Endodermal cell (in vitro differentiated cells): ENCODE measurements at places on chromosomes 4 and X. TPM values are rescaled to one million over a fixed set of nuclear protein-coding genes. Genes with fewer than 3 reads are reported as not detected.

- H3K36me3 ChIP-seq: no peaks in the 10 kb centered on the region
- H3K4me1 ChIP-seq: no peaks in the 10 kb centered on the region
- H3K27ac ChIP-seq: peak overlapping the region; percentile 71
- H3K4me3 ChIP-seq: peak overlapping the region; percentile 2
- peak; percentile 73 for DNase-seq
Measured at GRCh38 chrX:2549876-2550275, 49.1 kb upstream of the DHRSX start.

DNA sequence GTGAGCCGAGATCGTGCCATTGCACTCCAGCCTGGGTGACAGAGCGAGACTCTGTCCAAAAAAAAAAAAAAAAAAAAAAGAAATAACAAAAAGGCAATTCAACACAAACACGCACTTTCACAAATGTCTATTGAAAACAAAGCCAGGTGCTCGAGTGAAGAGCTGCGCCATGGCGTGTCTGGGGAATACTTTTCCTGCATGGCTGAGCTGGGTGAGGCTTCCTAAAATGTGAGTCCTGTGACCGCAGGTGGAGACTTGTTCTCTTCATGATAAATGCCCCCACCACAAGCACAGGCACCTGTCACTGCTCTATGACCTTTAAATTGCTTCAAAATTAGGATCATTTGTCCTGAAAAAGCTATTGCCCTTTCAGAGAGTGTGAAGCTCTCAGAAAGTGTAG, 4.0 kb upstream of the ABLIM2 start:
- no peaks in the 10 kb centered on the region for H3K4me1 ChIP-seq
- no peak overlapping the region for H3K27ac ChIP-seq
- no peak for DNase-seq
- peaks cover 36% of the 10 kb centered on the region for H3K27me3 ChIP-seq
- H3K36me3 ChIP-seq: no peaks in the 10 kb centered on the region

The LONRF3 gene
- total RNA-seq: 0.75 to 3.8 TPM (median 3.1 TPM) in 3 replicates

The ZFP92 gene
- 0.31 and 0.43 TPM in 2 replicates for total RNA-seq

The SHROOM3 gene
- total RNA-seq: 21.8 TPM in 2 replicates

DNA sequence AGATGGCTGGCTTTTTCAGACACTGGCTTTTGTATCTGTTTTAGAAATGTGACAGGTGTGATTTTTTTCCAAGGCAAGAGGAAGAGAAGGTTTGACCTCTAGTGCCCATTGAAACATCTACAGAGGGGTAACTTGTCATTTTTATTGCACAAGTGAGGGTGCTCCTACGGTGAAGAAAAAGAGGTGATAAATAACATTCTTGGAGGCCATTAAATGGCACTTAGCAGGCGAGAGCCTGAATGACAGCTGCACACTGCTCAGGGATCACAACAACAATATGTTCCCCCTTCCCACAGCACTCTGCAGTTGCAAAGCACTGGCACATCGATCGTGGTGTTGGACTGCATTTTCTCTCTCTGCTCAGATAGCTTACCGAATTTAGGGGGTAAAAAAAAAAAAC, 22.9 kb downstream of the FAM184B start:
- DNase-seq: no peak
- no peaks in the 10 kb centered on the region for H3K36me3 ChIP-seq
- no peaks in the 10 kb centered on the region for H3K4me1 ChIP-seq
- no peak overlapping the region for H3K27ac ChIP-seq
- H3K27me3 ChIP-seq: no peaks in the 10 kb centered on the region

The RXFP1 gene
- not detected in 2 replicates for total RNA-seq

The CWH43 gene
- not detected in 3 replicates for total RNA-seq

DNA sequence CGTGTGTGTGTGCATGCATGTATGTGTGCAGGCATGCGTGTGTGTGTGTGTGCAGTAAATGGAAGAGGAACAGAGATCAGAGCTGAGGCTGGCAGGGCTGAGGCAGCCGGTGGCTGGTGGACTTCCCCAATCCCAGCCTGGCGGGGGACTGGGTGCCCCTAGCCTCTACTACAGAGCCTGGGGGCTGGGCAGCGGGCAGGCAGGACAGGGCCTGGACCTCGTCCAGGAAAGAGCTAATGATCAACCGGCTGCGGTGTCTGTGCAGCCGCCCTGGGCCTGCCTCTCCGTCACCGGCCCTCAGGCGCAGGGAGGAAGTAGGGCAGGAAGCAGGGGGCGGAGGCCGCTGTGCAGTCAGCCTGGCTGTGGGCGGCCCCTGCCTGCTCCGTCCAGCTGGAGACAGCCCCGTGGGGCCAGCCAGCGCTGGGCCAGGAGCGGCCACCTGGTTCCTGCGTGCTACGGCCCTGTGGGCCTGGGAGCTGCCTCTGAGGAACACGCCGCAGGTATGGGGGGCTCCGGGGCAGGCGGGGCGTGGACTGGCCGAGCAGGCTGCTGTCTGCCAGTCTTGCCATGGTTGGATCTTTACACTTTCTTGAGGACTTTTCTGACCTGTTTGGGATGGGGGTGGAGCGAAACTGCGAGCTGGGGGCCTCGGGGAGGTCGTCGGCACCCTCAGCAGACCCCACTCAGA, at the start of gene SH3TC1:
TSS of gene SH3TC1 (plus strand) at position 385 of the 688 bp plus-strand sequence. CDS start 5,905 bp downstream, outside the sequence.
- H3K36me3 ChIP-seq: no peaks in the 10 kb centered on the region
- no peak for DNase-seq
- H3K4me3 ChIP-seq: no peak within 1 kb of the TSS
- no peak within 1 kb of the TSS for H3K27ac ChIP-seq

The TCEAL2 gene
- 3.5 and 4.5 TPM in 2 replicates for total RNA-seq

DNA sequence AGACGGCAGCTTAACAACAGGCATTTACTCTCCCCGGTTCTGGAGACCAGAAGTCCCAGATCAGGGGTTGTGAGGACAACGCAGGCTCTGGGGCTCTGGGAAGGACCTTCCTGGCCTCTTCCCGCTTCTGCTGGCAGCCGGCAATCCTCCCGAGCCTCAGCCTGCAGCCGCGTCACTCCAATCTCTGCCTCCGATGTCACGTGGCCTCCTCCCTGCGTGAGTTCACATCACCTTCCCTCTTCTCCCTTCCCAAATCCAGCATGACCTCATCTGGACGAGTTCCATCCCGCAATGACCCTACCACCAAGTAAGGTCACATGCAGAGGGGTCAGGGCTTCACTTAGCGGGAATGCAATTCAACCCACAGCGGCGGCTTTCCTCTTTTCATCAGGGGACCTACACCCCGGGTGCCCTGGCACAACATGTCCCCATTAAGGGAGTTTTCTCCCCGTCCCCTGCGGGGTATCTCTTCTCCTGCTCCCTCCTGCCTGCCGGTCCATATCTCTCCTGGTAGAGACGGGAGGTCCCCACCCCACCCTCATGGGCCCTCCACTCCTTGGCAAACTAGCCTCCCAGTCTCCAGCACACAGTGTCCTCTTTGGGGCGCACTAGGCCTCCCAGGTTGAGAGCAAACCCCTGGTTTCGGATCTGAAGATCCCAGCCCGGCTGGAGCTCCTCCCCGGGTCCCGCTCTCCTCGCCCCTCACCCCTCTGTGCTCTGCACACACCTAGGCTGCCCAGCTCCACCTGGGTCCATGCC, 25.5 kb downstream of the ABLIM2 start:
- DNase-seq: no peak
- H3K36me3 ChIP-seq: no peaks in the 10 kb centered on the region
- no peaks in the 10 kb centered on the region for H3K27me3 ChIP-seq
- H3K27ac ChIP-seq: no peak overlapping the region
- H3K4me3 ChIP-seq: no peak overlapping the region

- H3K4me3 ChIP-seq: no peak overlapping the region
- H3K36me3 ChIP-seq: no peaks in the 10 kb centered on the region
- H3K4me1 ChIP-seq: peaks cover 4% of the 10 kb centered on the region
- H3K27ac ChIP-seq: no peak overlapping the region
- no peak for DNase-seq
Measured at GRCh38 chr4:30828264-30828926, 108.2 kb downstream of the PCDH7 start.

GRCh38 chr4:96784336-96784735, 944.4 kb downstream of the PDHA2 start:
- H3K27ac ChIP-seq: no peak overlapping the region
- H3K4me3 ChIP-seq: no peak overlapping the region
- H3K36me3 ChIP-seq: no peaks in the 10 kb centered on the region
- H3K4me1 ChIP-seq: no peaks in the 10 kb centered on the region
- H3K27me3 ChIP-seq: no peaks in the 10 kb centered on the region

The STPG2 gene
- total RNA-seq: 0.13 to 0.19 TPM in 2 of 3 replicates, not detected in the other

DNA sequence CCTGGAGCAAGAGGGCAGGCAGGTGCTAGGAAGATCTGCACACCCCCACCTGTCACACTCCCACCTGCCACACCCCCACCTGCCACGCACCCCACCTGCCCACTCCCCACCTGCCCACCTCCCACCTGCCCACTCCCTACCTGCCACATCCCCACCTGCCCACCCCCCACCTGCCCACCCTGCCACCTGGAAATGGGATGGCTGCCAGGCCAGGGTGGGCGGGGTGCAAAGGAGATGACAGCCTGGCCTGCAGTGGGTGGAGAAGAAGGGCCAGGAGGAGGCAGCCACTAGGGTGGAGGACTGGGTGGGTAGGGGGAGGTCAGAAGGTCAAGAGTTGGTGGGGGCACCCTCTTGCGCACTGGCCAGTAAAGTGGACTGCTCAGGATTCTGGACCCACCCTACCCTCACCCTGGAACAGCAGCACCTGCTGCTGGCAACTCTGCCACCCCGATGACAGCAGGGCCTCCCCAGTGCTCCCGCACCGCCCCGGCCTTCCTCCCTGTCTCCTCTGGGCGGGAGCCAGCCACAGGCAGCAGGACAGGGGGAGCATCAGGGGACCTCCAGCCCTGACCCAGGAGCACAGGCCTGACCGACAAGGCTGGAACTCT, 66.8 kb upstream of the NKX1-1 start:
- H3K4me3 ChIP-seq: no peak overlapping the region
- no peaks in the 10 kb centered on the region for H3K36me3 ChIP-seq
- H3K27me3 ChIP-seq: peaks cover 60% of the 10 kb centered on the region
- no peaks in the 10 kb centered on the region for H3K4me1 ChIP-seq

GRCh38 chr4:174320494-174321199, 36.9 kb downstream of the CEP44 start:
- DNase-seq: no peak
- H3K4me1 ChIP-seq: no peaks in the 10 kb centered on the region
- H3K4me3 ChIP-seq: no peak overlapping the region
- peaks cover 10% of the 10 kb centered on the region for H3K36me3 ChIP-seq
- H3K27me3 ChIP-seq: no peaks in the 10 kb centered on the region

The ARMCX5 gene
- total RNA-seq: 10.3 and 14.2 TPM in 2 replicates

DNA sequence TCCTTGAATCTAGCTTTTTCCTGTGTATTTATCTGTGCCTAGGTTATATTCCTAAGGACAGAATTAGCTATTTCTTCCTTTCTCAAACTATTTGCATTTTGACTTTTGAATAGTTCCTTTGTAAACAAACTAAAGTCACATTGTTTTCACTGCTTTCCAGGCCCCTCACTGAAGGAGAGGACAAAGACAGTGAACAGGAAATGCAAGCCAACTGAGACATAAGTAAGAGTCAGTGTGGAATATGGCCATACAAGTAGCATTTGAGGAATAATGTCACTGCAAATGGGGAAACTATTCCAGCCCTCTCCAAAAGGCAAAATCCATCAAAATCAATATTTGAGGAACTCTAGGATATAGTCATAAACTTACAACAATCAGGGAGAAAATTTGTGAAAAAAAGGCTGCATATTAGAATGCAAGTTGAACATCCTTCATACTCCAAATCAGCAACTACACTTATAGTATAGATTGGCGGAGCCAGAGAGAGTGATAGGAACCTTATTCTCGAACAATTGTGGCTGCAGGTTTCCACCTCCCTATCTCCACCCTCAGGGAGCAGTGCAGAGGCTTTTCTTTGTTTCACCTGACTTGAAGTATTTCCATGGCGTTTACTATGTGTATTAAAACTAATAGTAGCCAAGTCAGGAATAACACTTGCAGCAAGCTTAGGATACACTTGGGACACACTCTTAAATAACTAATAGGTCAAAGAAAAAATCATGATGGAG, 1110.4 kb upstream of the ADGRL3 start:
- H3K4me1 ChIP-seq: peaks cover 5% of the 10 kb centered on the region
- peak; percentile 44 for DNase-seq
- H3K27me3 ChIP-seq: peaks cover under 1% of the 10 kb centered on the region
- H3K27ac ChIP-seq: peak overlapping the region; percentile 16
- H3K4me3 ChIP-seq: no peak overlapping the region

DNA sequence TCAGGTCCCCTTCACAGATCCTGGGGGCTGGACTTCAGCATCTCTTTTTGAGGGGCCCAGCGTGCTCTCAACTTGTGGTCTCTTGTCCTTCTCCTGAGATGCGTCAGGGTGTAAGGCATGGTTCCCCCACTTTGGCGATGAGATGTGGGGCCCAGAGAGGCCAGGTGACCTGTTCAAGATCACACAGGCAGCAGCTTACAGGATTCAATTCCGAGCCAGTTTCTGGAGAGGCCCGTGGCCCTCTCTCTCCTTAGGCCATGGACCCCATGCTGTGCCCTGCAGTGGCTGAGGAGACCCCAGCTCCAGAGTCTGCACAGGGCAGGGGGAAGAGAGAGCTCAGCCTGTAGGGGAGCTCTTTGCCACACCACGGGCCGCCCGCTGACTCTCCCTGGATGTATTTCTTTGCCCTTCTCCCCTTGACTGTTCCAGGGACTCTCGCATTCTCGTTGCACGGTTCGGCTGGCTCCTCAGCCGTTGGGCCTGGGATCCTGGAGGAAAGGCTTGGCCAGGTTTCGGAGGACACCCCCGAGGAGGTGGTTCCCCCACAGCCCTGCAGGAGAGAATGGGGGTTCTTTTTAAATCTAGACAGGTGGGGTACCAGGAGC, 18.6 kb downstream of the NSG1 start:
- H3K36me3 ChIP-seq: no peaks in the 10 kb centered on the region
- no peak for DNase-seq
- H3K4me1 ChIP-seq: no peaks in the 10 kb centered on the region
- H3K4me3 ChIP-seq: no peak overlapping the region
- H3K27ac ChIP-seq: no peak overlapping the region
- no peaks in the 10 kb centered on the region for H3K27me3 ChIP-seq

- H3K27ac ChIP-seq: no peak overlapping the region
- no peaks in the 10 kb centered on the region for H3K27me3 ChIP-seq
- H3K4me3 ChIP-seq: no peak overlapping the region
Measured at GRCh38 chr4:6732441-6733357, 16.7 kb downstream of the BLOC1S4 start.

DNA sequence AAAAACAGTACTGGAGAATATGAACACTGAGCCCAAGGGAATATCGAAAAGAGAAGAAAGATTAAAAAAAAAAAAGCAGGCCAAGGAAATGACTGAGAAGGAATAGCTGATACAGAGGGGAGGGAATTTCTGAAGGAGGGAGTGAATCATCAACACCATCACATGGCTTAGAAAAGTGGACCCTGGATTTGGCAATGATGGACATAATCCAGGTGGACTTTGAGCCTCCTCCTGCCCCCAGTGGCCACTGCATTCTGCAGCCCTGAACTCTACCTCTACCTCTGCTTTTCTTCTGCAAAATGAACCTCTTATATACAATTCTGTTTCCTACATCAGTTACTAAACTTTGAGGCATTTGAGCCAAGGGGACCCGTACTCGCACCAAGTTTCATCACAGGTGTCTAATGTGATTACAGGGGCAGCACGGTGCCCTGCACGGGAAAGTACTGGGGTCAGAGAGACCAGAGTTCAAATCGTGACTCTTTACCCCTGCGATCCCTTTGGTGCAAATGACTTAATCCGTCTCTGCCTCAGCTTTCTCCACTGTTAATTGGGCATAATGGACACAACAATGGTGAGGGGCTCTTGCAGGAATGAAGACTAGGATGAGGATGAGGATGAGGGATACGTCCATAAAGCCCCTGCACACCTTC, 1.1 kb downstream of the OCIAD2 start:
- no peak overlapping the region for H3K27ac ChIP-seq
- peaks cover 4% of the 10 kb centered on the region for H3K36me3 ChIP-seq
- H3K4me1 ChIP-seq: no peaks in the 10 kb centered on the region
- peak overlapping the region; percentile 82 for H3K4me3 ChIP-seq
- no peak for DNase-seq
- H3K27me3 ChIP-seq: peaks cover 42% of the 10 kb centered on the region

The SOX3 gene
- total RNA-seq: 2.0 and 3.3 TPM in 2 replicates

GRCh38 chr4:65021149-65021548, 611.9 kb upstream of the TECRL start:
- H3K4me1 ChIP-seq: no peaks in the 10 kb centered on the region
- no peaks in the 10 kb centered on the region for H3K36me3 ChIP-seq
- DNase-seq: no peak
- H3K27ac ChIP-seq: no peak overlapping the region
- peaks cover 23% of the 10 kb centered on the region for H3K27me3 ChIP-seq
